ENCODE measurements at places on chromosomes 16 and 17. TPM values are rescaled to one million over a fixed set of nuclear protein-coding genes. Genes with fewer than 3 reads are reported as not detected.

DNA sequence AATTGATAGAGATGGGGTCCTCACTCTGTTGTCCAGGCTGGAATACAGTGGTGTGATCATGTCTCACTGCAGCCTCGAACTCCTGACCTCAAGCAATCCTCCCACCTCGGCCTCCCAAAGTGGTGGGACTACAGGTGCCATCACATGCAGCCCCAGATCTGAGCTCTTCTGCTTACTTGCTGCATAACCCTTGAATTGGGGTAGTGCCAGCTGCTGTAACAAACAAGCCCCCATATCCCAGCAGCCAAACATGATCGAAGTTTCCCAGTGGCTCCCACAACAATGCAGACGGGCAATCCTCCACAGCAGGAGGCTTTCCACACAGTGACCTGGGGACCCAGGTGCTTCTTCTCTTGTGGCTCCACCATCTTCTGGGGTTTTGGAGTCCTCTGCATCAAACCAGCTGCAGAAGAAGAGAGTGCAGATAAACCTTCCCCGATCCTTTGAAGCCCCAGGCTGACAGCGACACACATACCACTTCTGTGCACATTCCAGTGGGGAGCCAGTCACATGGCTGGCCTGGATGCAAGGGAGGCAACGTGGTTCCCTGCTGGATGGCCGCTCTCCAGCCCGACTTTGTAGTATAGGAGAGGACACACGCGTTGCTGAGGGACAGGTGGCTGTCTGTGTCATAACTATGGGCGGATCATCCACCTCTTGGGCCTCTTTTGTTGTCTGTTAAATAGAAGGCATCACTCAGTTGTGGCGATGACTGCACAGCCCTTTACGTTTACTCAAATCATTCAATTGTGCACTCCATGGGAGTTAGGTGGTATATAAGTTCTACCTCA is 16.7 kb downstream of the SBK1 start:
- DNase-seq = no peak

DNA sequence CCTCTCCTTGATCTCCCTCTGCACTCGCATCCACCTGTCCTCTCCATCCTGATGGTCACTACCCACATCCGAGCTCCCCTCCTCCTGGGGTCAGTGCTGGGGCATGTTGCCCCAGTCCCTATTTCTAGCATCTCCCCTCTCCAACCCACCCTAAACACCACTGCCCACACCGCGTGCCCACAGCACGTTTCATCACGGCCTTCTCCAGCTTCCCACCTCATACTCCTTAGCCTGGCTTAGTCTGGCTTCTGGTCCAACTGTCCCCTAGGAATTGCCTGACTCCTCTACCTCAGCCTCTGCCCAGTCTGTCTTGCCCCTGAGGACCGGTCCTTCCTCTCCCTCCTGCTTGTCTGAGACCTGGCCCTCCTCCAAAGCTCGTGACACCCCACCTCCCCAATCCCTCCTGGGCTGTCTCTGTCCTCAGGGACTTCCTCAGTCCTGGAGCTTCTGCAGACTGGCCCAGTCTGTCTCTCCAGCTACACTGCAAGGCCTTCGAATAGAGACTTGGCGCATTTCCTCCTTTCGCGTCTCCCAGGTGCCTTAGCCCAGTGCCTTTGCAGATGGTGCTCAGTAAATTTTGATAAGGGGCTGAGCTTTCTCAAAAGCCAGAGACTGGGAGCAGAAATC is 4.9 kb downstream of the ALOX15 start:
- no peak for DNase-seq

DNA sequence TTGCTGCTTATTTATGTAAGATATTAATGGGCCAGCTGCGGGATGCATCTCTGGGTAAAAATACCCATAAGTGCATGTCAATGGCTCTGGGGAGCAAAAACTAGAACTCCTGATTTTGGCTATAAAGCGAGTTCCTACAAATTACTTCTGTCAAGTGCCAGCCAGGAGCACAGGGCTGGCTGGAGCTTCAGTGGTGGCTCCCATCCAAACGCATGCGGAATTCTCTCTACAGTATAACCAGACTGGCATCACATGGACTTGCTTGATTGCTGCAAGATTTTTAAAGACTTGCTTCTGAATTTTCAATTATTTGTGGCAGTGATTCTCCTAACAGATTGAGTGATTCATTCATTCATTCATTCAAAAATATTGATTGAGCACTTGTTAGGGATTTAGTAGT is 260.9 kb downstream of the PHKB start:
- DNase-seq = no peak

GRCh38 chr16:57624806-57625500 is 3.5 kb upstream of the ADGRG1 start:
- DNase-seq = no peak

DNA sequence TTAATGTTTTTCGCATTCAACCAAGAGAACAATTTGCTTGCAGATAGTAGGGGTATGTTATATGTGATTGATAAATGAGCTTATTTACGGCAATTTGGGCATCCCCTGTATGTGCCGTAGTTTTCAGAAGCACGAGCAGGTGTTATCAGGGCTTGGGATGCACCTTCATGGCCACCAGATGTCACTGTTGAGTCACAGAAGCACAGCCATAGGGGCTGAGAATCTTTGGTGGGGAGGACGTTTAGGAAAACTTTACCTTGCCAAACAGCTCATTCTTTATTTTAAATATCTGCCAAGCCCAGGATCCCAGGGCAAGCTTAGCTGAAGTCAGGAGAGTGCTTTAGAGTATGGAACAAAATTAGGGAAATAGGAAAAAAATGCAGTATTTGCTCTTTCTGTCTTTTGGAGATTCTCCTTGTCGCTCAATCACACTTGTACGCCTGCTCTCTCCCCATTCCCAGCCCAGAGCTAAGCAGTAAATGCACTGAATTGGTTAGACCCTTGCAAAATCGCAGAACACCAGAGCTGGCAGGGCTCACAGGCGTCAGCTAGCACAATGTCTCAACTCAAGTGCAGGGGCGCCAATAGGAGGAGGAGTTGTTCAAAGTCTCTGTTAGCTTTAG is 93.6 kb upstream of the MPHOSPH6 start:
- DNase-seq = no peak

- DNase-seq = no peak
These were observed 3.3 kb downstream of the PLCD3 start for GRCh38 chr17:45128989-45129388.

DNA sequence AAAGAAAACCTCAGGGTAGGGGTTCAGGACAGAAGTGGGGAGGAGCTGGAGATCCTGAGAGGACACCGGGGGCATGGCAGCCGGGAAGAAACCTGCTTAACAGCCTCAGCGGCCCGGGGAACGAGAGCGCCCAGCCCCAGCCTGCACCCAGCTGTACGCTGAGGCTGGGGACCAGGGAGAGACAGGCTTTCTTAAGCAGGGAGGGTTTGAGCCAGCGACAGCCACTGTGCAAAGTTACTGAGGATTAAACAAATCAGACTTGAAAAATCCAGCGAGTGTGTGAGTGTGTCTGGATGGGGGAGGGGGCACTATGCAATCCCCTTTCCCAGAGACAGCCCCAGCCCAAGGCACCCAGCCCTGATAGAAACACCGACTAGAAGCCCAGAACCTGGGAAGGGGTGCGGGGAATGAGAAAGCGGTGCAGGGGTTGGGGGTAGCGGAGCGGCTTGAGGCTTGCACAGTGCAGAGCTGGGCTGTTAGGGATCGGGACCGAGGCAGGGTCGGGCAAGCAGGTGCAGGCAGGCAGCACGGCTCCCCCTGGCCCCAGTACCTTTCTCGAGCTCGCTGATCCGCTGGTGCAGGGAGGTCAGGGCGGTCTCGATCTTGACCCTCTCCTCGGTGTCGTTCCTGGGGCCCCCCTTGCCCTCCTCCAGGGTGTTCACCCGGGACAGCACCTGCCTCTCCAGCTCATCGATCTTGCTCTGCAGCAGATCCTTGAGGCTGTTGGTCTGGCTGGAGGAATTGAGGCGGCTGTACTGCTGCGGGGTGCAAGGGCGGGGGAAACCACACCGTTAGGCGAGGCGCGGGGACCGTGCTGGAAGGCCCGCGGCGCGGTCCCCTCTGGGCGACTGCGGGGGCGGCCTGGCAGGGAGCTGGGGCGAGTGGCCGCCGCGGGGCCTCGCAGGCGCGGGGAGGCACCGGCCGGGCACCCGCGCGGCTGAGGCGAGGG is 1.2 kb downstream of the NPTX1 start:
- peak; percentile 17 for DNase-seq

- no peak for DNase-seq
These were observed 10.6 kb downstream of the ICAM2 start for GRCh38 chr17:64009571-64010402.

GRCh38 chr16:6190776-6191175 is 1093.2 kb upstream of the EEF2KMT start:
- no peak for DNase-seq

DNA sequence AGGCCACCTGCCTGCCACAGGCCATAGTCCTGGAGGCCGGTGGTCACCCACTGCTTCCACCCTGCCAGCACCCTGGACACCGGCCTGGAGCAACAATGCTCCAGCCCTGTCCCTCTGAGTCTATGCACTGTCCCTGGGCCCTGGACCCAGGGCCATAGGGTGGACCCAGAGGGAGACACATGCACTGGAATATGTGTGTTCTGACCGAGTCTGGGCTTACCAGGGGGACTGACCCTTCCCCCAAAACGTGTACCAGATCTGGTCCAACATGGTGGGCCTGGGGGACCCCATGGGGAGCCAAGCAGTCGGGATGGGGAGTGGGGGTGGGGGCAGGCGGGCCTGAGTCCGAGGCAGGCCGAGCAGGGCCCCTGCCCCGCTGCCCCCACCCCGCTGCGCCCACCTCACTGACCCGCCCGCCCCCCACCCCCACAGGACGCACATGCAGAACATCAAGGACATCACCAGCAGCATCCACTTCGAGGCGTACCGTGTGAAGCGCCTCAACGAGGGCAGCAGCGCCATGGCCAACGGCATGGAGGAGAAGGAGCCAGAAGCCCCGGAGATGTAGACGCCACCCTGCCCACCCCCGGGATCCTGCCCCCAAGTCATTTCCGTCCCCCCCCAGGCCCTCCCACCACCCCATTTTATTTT is 357.4 kb downstream of the SEC14L1 start:
- no peak for DNase-seq

The EVPL gene
- 3.5 TPM for total RNA-seq

The SRL gene
- 0.24 TPM for total RNA-seq

The TNS4 gene
- not detected for total RNA-seq

The HOXB6 gene
- 0.52 TPM for total RNA-seq
